T47D (cell line): ENCODE measurements at places on chromosomes 12 and 14.

DNA sequence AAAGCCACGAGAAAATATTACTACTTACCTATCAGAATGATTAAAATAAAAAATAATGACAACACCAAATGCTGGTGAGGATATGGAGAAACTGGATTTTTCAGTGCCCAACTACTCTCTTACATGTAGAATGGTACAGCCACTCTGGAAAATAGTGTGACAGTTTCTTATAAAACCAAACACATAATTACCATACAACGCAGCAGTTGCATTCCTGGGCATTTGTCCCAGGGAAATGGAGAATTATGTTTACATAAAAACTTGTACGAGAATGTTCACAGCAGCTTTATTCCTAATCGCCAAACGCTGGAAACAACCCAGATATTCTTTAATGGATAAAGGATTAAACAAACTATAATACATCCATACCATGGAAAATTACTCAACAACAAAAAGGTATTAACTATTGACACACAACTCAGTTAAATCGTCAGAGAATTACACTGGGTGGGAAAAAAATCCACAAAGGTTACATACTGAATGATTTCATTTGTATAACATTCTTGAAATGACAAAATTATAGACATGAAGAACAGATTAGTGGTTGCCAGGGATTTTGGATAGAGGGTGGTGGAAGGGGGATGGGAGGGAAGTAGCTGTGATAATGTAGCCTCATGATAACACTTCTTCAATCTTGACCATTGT, 35.4 kb downstream of the TAOK3 start:
- no peak for DNase-seq

GRCh38 chr12:40122842-40123241, 17.0 kb upstream of the SLC2A13 start:
- no peak for DNase-seq

DNA sequence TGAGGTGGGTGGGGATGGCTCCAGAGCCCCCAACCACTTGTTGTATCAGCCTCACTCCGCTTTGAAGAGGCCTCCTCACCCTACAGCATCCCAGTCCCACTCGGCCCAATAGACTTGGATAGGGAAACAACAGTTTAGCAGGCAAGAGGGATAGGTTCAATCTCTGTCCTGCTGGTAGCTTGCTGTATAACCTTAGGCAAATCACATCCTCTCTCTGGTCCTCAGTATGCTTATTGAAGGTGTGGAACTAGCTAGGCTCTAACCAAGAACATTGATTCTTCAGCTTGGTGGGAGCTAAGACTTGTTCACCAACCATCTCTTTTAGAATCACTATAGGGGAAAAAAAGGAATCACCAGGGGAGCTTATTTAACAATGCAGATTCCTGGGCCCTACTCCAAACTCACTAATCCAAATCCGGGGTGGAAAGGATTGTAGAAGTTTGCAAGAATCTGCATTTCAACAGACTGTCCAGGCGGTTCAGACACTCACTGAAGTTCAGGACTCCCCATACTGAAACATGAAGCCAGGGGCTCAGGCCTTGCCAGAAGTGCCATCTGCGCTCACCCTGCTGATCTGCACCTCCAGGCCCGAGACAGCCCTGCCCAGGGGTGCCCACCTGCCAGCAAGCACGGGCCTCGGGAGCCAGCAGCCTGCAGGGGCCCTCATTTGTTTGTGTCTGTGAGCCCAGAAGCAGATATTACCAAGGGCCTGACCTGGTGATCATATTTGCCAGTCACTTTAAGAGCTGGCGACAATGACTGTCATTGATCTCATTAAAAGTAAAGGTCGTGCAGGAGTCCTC, 113.0 kb downstream of the ADCK1 start:
- no peak for DNase-seq

GRCh38 chr14:100594625-100594951, 7.4 kb upstream of the BEGAIN start:
- no peak for DNase-seq

DNA sequence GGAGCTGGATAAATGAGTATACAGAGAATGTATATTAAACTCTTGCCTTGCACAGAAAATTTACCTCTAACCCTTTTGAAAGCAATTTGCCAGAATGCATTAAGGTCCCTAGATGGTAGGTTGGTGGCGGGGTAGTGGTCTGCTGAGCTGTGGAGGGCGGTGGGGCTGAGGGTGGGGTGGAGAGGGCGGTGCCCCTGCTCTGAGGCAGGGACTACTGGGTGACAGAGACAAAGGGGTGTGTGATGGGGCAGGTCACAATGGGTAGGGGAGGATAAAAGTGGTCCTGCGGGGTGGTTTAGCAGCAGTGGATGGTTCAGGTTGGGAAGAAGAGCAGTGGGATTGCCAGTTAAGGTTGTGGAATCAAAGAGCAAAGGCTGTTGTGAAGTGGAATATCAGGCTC, at the start of gene GARIN6:
Gene GARIN6 (plus strand): TSS at position 301 of the 400 bp plus-strand sequence. CDS start 422 bp downstream, outside the sequence.
- DNase-seq: no peak

DNA sequence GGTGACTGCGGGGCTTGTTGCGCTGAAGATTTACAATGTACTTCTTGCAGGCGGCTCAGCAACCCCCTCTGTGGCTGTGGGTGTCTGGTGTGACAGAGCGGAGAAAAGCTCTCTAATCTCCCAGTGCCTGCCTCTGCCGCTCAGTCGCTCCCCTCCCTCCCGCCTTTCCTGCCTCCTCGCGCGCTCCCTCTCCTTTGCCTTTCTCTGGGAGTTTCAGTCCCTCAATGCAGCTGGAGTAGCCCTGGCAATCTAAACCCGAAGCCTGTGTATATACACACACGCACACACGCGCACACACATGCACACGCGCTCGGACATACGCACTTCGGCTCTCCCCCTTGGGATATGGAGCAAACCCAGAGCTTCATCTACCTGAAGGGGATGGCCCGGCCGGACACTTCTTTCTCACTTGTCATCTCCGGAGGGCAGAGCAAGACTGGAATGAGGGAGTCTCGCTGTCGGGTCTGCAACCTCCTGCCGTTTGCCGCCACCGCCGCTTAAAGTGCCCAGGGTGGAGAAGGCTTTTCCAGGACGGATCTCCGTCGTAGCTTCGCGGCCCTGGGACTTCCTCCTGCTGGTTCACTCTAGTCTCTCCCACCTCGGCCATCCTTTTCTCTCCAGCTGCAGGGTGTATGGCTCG, 599 bp upstream of the TRHDE start:
- DNase-seq: no peak

DNA sequence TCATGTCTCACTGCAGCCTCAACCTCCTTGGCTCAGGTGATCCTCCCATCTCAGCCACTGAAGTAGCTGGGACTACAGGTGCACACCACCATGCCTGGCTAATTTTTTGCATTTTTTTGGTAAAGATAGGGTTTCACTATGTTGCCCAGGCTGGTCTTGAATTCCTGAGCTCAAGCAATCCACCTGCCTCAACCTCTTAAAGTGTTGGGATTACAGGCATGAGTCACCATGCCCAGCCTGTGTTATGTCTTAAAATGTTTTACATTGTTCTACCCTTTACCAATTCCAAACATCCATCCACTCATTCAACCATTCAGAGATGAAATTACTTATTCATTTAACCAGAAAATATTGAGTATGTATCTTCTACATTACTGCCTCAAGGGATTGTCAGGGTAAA, 111.6 kb upstream of the BTG1 start:
- no peak for DNase-seq

GRCh38 chr12:124363353-124363965, 68.6 kb downstream of the RFLNA start:
- DNase-seq: no peak

DNA sequence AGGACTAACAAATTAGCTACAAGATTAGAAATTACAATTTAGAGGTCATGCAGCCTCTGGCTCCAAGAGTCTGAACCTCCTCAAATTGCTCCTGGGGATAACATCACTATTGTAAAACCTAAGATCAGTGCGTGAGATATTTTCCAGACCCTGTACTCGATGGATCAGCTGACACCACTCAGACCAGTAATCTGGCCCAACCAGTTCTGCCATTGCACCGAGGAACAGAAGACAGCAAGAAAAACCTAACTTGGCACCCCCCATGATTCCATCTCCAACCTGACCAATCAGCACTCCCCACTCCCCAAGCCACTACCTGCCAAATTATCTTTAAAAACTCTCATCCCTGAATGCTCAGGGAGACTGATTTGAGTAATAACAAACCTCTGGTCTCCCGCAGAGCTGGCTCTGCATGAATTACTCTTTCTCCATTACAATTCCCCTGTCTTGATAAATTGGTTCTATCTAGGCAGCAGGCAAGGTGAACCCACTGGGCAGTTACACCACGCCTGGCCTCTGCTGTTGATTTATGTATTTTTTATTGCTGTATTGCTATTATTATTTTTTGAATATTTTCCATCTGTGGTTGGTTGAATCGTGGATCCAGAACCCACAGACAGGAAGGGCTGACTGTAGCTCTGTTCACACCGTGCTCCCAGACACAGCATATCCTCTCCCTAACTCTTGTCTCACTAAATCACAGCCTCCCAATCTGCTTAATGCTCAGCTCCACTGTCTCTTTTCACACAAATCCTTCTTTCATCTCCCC, 9.2 kb downstream of the HEBP1 start:
- DNase-seq: no peak

DNA sequence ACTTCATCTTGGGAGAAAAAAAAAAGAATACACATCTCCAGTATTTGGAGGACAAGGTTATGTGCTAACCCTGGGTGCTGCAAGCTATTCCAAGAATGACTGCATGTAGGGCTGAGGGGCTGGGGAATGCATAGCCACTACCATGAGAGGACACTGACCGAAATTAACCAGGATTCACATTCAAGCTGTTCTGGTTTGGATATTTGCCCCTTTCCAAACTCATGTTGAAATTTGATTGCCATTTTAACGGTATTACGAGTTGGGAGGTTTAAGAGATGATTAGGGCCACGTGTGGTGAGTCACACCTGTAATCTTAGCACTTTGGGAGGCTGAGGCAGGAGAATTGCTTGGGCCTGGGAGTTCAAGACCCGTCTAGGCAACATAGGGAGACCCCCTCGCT, 18.5 kb upstream of the MARK3 start:
- DNase-seq: no peak

GRCh38 chr14:75905147-75905904, 76.5 kb downstream of the TGFB3 start:
- peak; percentile 47 for DNase-seq

- DNase-seq: no peak
Observed at GRCh38 chr12:5260591-5261086, 171.3 kb upstream of the NTF3 start.

GRCh38 chr14:42112108-42112507, 505.4 kb downstream of the LRFN5 start:
- DNase-seq: no peak

- DNase-seq: no peak
Observed at GRCh38 chr12:69338120-69338859, 9.9 kb upstream of the LYZ start.

GRCh38 chr12:7460375-7461259, 16.7 kb upstream of the CD163L1 start:
- peak; percentile 38 for DNase-seq

GRCh38 chr14:105197211-105197641, 16.1 kb upstream of the NUDT14 start:
- DNase-seq: no peak

DNA sequence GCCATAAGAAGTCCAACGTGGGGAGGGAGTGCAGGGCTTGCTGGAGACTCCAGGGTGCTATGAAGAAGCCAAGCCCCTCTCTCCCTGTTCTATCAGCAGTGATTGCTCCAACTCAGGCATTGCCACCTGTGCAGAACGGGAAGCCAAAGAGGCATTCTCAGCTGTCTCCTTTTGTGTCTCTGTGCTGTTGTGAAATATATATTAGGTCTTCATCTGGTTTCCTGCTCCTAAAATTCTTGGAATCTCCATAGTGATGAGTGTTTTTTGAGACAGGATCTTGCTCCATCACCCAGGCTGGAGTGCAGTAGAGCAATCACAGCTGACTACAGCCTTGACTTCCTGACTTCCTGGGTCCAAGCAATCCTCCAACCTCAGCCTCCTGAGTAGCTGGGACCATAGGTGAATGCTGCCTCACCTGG, 51.2 kb upstream of the AEBP2 start:
- DNase-seq: no peak

- no peak for DNase-seq
Observed at GRCh38 chr12:77968021-77968420, 137.3 kb downstream of the NAV3 start.

DNA sequence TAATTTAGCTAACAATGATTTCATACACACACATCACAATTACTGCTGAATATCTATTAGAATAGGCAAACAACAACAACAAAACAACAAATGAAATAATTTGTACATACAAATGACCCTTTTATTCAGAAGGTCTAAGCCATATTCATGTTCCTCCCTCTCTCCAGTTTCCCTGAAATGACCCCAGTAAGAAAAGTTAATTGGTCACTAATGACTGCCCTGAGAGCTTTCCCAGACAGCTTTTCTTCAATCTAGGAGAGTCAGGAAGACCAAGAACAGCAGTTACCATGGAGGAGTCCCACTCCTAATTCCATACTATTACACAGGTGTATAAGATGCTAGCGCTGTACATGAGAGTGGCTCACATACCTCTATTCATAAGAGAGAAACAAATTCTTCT, 121.2 kb upstream of the GRIP1 start:
- DNase-seq: no peak

- no peak for DNase-seq
Observed at GRCh38 chr12:26116829-26117715, 7.8 kb downstream of the BHLHE41 start.

GRCh38 chr14:70448633-70449340, 3.2 kb upstream of the ADAM21 start:
- no peak for DNase-seq

DNA sequence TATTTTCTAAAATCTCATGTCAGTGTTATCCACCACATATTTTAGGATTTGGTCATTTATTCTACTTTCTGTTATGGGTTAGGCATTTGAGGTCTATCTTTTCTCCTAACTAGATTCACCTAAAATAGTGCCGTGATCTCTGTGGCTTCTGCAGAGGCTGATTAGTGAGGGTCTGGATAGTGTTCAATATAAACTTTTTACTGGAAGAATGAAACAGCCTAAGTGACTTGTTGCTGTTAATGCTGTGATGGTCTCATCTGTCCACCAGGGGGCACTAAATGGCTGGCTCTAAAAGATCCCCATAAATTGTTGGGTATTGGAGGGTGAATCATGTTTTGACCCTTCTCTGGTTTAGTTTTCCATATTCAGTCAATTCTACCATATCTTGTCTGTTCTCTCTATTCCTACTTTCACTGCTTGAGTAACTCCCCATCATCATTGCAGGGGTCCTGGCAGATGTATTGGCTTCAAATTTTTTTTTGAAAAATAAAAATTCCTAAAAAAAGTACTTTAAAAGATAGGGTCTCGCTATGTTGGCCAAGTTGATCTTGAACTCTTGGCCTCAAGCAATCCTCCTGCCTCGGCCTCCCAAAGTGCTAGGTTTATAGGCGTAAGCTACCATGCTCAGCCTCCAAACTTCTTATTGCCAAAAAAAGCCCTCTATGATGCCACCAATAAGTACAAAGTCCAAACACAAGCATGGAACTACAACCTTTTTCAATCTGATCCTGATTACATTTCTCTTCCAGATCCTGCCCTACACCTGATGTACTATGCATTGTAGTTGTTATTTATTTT, 6.9 kb downstream of the PABPN1 start:
- DNase-seq: peak; percentile 77
